ENCODE measurements at places on chromosomes 16 and 17. TPM values are rescaled to one million over a fixed set of nuclear protein-coding genes. Genes with fewer than 3 reads are reported as not detected.
A peak's percentile ranks its signal among the peaks of the same experiment; 100 is the strongest.

MPHOSPH6 gene
- 62.8 TPM for total RNA-seq

RHBDL3 gene
- total RNA-seq = 0.57 TPM

DNA sequence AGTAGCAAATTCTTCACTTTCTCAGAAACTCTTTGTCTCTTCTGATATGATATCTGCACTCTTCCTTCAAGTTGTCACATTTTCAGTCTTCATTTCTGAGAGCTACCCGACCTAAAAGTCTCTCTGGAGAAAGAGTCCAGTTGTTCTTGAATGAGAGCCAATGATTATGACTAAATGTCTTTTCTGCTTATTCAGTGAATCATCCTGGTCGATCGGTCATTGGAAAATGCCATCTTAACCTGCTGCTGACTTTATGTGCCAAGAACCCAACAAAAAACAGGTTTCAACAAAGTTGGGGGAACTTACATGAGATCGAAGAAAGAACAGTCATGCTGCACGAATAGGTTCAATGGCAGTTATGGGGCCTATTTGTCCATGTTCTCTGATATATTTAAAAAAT is 15.9 kb downstream of the SOX9 start:
- DNase-seq = peak; percentile 66

DNA sequence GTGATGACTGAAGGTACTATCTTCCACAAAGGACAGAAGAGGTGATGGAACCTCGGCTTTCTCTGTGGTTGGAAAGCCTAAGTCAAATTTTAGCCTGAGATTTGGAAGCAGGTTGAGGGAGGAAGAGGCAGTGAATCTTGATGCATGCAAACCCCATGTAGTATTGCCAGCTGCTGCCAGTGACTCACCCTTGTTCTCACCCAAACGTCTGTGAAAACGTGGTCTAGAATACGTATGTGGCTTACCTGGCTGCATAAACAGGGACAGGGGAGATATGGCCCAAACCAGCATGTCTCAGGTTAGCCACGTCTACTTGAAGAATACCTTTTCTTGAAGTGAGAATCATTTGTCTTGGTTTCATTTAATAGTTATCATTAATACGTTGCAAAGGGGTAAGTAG is 438.0 kb upstream of the MAF start:
- peak; percentile 10 for DNase-seq

GRCh38 chr17:80441598-80442322 is 26.8 kb downstream of the ENDOV start:
- DNase-seq = no peak

DNA sequence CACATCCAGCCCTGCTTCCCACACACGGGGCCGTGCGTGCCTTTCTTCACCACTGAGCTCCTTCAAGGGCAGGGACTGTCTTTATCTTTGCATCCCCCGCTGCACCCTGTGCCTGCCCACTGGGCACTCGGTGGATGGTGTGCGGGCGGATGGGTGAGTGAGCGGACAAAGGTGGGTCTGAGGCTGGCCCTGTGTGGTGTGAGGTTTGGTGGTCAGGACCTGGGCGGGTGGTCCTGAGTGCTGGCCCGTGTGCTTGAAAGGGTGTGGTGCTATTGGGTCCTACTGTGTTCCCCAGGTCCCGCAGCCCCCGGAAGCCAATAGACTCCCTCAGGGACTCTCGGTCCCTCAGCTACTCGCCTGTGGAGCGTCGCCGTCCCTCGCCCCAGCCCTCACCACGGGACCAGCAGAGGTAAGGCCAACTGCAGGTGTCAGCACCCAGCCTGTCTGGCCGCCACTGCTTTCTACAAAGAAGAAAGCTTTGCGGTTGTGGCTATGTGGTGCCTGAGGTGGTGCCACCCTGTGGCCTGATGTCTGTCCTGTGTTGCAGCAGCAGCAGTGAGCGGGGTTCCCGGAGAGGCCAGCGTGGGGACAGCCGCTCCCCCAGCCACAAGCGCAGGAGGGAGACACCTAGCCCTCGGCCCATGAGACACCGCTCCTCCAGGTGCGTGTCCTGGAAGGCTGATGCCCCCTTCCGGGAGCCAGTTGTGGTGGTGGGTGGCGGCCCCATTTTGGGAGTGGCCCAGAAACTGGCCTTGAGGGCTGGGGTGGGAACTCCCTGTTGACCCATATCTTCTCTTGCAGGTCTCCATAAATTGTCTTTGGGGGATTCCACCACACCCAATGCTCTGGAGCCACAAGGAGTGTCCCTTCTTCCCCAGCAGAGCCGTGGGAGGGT is 6.8 kb downstream of the ELOB start:
- DNase-seq = no peak

Measured in Daoy (cell line).